Suppressor macrophage treated with lipopolysaccharide for 4 hours (primary cell): ENCODE measurements at places on chromosomes 1 and 21.
A peak's percentile ranks its signal among the peaks of the same experiment; 100 is the strongest.

DNA sequence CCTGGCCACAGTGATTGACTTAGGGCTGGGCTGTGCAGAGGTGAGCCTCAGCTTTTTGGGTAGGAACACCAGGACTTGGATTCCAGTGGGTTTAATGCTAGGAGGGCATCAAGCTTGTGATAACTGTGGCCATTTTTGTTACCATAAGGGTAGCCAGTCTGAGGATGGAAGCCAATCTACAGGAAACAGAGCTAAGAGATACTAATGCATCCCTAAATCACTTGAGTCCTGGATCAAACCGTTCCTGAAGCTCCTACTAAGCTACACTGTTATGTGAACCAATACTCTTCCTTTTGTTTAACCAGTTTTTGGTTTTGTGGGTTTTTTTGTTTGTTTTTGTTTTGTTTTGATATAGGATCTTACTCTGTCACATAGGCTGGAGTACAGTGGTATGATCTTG, 12.2 kb downstream of the KIAA2013 start:
- no peak for DNase-seq

DNA sequence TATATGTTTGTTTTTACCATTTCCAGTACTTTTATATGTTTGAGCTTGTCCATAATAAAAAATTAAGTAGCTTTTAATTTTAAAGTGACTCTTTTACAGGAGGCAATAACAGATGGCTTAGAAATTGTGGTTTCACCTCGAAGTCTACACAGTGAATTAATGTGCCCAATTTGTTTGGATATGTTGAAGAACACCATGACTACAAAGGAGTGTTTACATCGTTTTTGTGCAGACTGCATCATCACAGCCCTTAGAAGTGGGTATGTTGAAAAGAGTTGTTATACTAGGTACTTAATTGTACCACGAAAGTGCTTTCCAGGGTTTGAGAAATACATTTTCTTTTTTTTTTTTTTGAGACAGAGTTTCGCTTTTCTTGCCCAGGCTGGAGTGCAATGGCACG, 46.1 kb downstream of the RNF2 start:
- no peak for DNase-seq

- peak; percentile 11 for DNase-seq
Measured at GRCh38 chr1:232978091-232978634, 27.8 kb downstream of the NTPCR start.

GRCh38 chr1:26111530-26112406, at the start of gene PDIK1L:
Gene PDIK1L, plus strand, starts transcription at chr1:26111824. Its CDS starts 2,485 bp downstream, at chr1:26114309.
- DNase-seq, result peak; percentile 98

DNA sequence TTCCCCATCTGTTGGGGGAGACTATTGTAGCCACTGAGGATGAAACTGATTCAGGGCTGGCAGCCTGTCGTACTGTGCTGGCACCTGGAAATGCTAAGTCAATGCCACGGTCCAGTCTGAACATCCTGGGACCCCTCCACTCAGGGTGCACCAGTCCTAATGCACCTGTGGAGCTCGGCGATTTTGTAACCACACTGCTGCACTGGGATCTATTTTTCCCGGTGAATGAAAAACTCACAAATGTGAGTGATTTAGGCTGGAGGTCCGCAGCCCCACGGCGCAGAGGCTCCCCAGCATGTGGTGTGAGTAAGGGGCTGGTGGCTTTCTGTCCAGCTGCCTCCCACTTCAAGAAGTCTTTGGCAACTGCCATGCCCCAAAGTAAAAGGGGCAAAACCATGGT, 35.5 kb downstream of the SETD4 start:
- no peak for DNase-seq

- no peak for DNase-seq
Measured at GRCh38 chr1:175714350-175714749, 29.0 kb downstream of the TNR start.

DNA sequence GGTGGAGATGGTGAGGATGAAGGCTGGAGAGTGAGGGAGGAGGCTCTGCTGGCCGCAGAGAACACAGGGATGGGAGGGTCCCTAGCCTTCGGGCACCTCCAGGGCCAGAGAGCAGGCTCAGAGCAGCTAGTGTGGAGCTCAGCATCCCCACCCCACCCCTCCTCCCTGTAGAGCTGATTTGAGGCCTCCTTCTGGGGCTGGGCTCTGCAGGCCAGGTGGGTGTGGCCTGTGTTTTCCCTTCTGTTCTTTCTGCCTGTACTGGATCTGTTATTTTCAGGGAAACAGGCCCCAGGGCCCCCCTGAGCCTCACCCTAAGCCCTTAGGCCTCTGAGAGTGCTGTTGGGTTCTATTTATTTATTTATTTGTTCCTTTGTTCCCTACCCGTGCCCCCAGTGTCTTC, 44.8 kb downstream of the TMCC2 start:
- DNase-seq, result no peak

DNA sequence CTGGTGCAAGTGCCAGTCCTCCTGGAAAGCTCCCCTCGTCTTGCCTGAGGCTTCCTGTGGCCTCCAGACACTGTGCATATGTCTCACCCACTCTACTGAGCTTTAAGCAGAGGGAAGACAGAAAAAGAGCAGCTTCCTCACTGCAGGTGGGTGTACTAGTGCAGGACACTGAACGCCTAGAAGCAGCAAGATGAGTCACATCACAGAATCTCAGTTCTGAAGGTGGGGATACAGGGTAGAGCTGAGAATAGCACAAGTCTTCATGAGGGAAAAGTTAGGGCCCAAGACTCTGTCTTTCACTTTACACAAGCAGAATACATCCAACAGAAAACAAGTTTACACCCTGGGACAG, 37.4 kb downstream of the PCAT6 start:
- DNase-seq, result no peak
